ENCODE measurements at places on chromosomes 5 and 9. TPM values are rescaled to one million over a fixed set of nuclear protein-coding genes. Genes with fewer than 3 reads are reported as not detected.

The ANKRD31 gene
- 0.60 TPM for total RNA-seq

The KIF24 gene
- 1.8 TPM for total RNA-seq

The PCDHGC5 gene
- total RNA-seq = 0.92 TPM

The CENPP gene
- total RNA-seq = 2.0 TPM

The SHOC1 gene
- total RNA-seq = 0.37 TPM

The ANGPTL2 gene
- 17.6 TPM for total RNA-seq

The GFRA3 gene
- total RNA-seq = 1.6 TPM

The NMUR2 gene
- total RNA-seq = not detected

The PCDH12 gene
- total RNA-seq = 1.1 TPM

The GRIN3A gene
- under 0.01 TPM for total RNA-seq

The CA9 gene
- 0.27 TPM for total RNA-seq

The P4HA2 gene
- 139 TPM for total RNA-seq

The ESM1 gene
- total RNA-seq = 2.6 TPM

DNA sequence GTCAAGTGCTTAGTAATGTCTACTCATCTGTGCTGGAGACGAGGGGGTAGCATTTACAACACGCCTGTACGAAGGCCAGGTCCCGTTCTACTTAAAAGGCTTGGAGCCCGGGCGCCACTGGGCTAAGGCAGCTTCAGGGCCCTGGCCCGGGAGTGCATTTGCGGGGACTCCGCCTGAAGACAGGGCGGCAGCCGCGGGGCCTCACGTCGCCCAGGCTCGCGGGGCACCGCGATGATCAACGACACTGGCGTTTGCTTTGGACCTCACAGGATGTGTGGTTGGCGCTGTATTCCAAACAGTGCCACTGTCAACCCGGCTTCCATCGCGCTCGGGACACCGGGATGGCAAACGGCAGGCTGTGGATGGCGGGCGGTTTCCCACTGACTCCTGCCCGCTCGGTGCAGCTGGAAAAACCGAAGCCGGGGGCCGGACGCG is 1.1 kb upstream of the TENT4A start:
- peak overlapping the region; percentile 95 for H3K27ac ChIP-seq
- H3K4me1 ChIP-seq = peaks cover 22% of the 10 kb centered on the region
- H3K27me3 ChIP-seq = no peaks in the 10 kb centered on the region
- peak overlapping the region; percentile 84 for H3K4me3 ChIP-seq
- no peaks in the 10 kb centered on the region for H3K36me3 ChIP-seq
- peak; percentile 75 for DNase-seq

- H3K4me1 ChIP-seq = no peaks in the 10 kb centered on the region
- H3K27me3 ChIP-seq = no peaks in the 10 kb centered on the region
- no peaks in the 10 kb centered on the region for H3K36me3 ChIP-seq
- no peak overlapping the region for H3K27ac ChIP-seq
- H3K4me3 ChIP-seq = no peak overlapping the region
Observed at GRCh38 chr9:3857673-3858072, 331.9 kb upstream of the RFX3 start.

- H3K27me3 ChIP-seq = no peaks in the 10 kb centered on the region
- peaks cover 9% of the 10 kb centered on the region for H3K4me1 ChIP-seq
- no peaks in the 10 kb centered on the region for H3K36me3 ChIP-seq
- peak overlapping the region; percentile 81 for H3K27ac ChIP-seq
- DNase-seq = no peak
- H3K4me3 ChIP-seq = peak overlapping the region; percentile 73
Observed at GRCh38 chr9:128190516-128191405, 611 bp downstream of the CIZ1 start.

- no peaks in the 10 kb centered on the region for H3K36me3 ChIP-seq
- H3K4me3 ChIP-seq = no peak overlapping the region
- no peaks in the 10 kb centered on the region for H3K27me3 ChIP-seq
- no peak for DNase-seq
Observed at GRCh38 chr9:34688329-34689115, 2.6 kb downstream of the CCL19 start.

GRCh38 chr5:59919484-59919883 is 26.0 kb upstream of the PDE4D start:
- no peaks in the 10 kb centered on the region for H3K36me3 ChIP-seq
- no peaks in the 10 kb centered on the region for H3K27me3 ChIP-seq
- DNase-seq = no peak
- H3K4me3 ChIP-seq = no peak overlapping the region

DNA sequence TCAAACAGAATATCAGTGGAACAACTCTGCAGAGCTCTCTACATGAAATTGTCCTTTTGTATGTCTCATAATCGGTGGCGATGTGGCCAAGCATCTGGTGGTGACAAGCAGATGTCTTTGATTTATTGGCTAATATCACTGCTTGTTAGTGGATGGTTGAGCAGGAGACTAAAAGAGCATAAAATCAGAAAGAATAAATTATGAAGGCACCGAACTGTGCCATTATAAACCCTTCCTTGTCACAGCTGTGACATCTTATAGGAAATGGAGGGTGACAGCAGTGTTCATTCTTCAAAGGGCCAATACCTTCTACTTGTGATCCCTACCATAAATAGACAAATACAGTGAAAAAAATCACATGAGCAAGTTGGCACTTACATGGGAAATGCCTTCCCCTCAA is 1404.3 kb downstream of the MAT2B start:
- no peaks in the 10 kb centered on the region for H3K36me3 ChIP-seq
- no peaks in the 10 kb centered on the region for H3K4me1 ChIP-seq
- H3K27ac ChIP-seq = no peak overlapping the region

- DNase-seq = no peak
- no peaks in the 10 kb centered on the region for H3K4me1 ChIP-seq
- no peak overlapping the region for H3K27ac ChIP-seq
- H3K27me3 ChIP-seq = no peaks in the 10 kb centered on the region
Observed at GRCh38 chr9:747567-747966, 93.9 kb upstream of the DMRT1 start.

DNA sequence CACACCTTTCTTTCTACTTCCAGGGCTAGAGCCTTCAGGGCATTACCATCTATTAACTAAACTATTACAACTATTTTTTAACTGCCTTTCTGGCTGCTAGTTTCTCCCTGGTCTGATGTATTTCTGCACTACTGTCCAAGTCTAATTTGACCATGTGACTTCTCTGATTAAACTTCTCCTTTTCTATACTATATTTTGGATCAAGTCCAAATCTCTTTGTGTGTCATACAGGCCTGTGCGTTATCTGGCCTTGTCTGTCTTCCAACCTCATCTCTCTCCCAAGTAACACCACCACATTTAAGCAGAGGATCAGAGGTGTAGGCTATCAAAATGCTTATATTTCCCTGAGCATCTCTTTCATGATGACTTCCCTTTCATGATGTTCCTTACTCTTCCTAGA is 47.2 kb upstream of the OR13F1 start:
- no peaks in the 10 kb centered on the region for H3K36me3 ChIP-seq
- no peaks in the 10 kb centered on the region for H3K4me1 ChIP-seq
- DNase-seq = no peak
- no peak overlapping the region for H3K27ac ChIP-seq
- H3K27me3 ChIP-seq = no peaks in the 10 kb centered on the region

DNA sequence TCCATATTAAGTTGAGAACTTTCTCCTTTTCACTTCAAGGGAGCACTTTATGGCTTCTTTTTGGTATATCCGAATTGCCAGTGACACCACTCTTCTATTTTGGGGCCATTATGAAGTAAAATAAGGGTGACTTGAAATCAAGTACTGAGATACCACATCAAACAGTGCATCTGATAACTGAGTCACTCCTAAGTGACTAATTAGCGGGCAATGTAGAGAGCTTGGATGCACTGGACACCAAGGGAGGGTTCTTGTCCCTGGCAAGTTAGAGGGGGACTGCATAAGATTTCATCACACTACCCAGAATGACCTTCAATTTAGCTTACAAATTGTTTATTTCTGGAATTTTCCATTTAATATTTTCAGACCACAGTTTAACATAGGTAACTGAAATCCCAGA is 813.9 kb upstream of the CDH10 start:
- H3K4me3 ChIP-seq = no peak overlapping the region
- no peak for DNase-seq
- no peak overlapping the region for H3K27ac ChIP-seq
- no peaks in the 10 kb centered on the region for H3K36me3 ChIP-seq
- H3K4me1 ChIP-seq = no peaks in the 10 kb centered on the region

GRCh38 chr9:22065431-22066200 is 56.5 kb upstream of the CDKN2B start:
- DNase-seq = no peak
- no peaks in the 10 kb centered on the region for H3K27me3 ChIP-seq
- H3K27ac ChIP-seq = no peak overlapping the region
- no peaks in the 10 kb centered on the region for H3K36me3 ChIP-seq
- H3K4me3 ChIP-seq = no peak overlapping the region

- no peak for DNase-seq
- no peaks in the 10 kb centered on the region for H3K36me3 ChIP-seq
- no peak overlapping the region for H3K4me3 ChIP-seq
- H3K27ac ChIP-seq = no peak overlapping the region
Observed at GRCh38 chr5:10636363-10637142, 72.7 kb downstream of the ANKRD33B start.

DNA sequence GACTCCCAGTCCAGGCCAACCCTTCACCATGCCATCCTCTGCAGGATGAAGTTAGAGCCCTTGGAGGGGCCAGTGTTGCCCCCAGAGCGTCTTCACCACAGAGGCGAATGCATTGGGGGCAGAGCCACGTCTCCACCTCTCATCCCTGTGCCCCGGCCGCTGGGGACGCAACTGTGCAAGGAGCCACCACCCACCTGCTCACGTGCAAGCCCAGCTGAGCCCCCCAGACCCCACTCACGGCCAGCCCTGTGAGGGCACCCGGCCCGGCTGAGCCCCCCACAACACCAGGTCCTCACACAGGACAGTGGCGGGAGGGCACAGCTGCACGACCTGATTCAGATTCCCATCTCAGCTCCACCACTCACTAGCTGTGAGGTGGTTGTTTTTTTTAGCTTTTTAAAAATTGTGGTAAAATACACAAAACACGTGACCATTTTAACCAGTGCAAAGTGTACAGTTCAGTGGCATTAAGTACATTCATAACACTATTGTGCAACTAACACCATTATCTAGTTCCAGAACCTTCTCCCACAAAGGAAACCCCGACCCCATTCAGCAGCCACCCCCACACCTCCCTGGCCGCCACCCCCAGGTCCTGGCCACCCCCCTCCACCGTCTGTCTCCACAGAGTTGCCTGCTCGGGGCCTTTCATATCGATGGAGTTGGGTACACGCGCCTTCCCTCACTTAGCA is 33.5 kb upstream of the UBAC1 start:
- peaks cover 24% of the 10 kb centered on the region for H3K4me1 ChIP-seq
- H3K27ac ChIP-seq = no peak overlapping the region
- no peaks in the 10 kb centered on the region for H3K36me3 ChIP-seq
- H3K27me3 ChIP-seq = no peaks in the 10 kb centered on the region
- no peak overlapping the region for H3K4me3 ChIP-seq

DNA sequence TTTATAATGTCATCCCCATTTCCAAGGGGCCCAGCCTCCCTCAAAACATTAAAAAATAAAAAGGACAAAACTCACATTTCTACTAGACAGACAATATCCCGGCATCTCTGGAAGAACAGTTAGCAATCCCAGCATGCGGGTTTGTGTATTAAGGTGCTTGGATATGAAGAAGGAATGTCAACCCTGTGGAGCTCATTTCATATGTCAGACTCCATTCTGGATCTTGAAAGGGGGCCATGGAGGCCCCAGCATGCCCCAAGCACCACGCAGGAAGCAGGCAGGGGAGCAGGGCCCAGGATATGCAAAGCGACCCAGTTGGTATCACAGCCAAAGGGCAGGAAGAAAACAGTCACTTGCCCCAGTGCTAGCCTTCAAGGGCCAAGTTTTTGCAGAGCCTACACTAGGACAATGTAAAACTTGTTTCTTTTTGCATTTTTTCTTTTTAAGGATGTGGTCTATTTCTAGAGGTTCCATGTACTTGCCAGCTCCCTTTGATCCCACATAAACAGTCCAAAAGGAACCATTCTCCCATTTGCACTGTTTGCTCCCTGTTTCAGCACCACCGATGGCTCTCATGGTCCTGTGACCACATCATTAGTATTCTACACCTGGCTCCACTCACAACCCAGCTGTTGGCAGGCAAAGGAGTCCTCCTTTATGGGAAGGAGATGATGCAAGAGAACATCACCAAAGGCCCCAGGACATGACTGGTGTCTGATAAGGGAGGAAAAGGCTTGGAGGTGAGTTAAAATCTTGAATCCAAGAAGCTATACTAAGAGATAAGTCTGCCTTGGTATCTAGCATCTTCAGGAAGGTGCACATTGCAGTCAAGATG is 58.3 kb downstream of the FGF1 start:
- DNase-seq = no peak
- H3K4me1 ChIP-seq = peaks cover 16% of the 10 kb centered on the region
- no peak overlapping the region for H3K4me3 ChIP-seq

DNA sequence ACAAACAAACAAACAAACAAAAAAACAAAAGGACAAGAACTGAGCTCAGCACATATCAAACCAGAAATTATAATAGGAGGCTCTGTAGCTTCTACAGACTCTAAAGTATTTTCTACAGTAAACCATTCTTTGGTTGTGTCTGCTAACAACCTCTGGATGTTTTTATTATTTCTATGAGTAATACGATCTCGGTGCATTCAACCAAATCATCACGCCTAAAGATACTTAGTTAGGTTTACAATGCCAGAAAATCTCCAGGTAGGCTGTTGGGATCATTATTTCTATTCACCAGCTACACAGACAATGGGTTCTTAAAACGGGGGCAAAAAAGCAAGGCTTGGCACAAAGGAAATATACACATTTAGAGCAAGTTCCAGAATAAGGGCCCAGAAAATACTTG is 41.6 kb upstream of the ALDOB start:
- DNase-seq = no peak
- no peaks in the 10 kb centered on the region for H3K36me3 ChIP-seq
- no peak overlapping the region for H3K27ac ChIP-seq
- H3K4me3 ChIP-seq = no peak overlapping the region
- no peaks in the 10 kb centered on the region for H3K27me3 ChIP-seq

GRCh38 chr5:98458004-98458403 is 315.5 kb upstream of the RGMB start:
- H3K27me3 ChIP-seq = no peaks in the 10 kb centered on the region
- H3K36me3 ChIP-seq = no peaks in the 10 kb centered on the region
- no peak for DNase-seq
- H3K4me3 ChIP-seq = no peak overlapping the region
- no peak overlapping the region for H3K27ac ChIP-seq
- H3K4me1 ChIP-seq = no peaks in the 10 kb centered on the region

- no peak overlapping the region for H3K4me3 ChIP-seq
- no peak overlapping the region for H3K27ac ChIP-seq
- H3K4me1 ChIP-seq = no peaks in the 10 kb centered on the region
- DNase-seq = peak; percentile 38
- H3K27me3 ChIP-seq = no peaks in the 10 kb centered on the region
Observed at GRCh38 chr9:76866689-76867088, 39.2 kb downstream of the PRUNE2 start.

All from hepatocyte (in vitro differentiated cells).